G401 (cell line): ENCODE measurements at places on chromosomes 2 and 18. TPM values are rescaled to one million over a fixed set of nuclear protein-coding genes. Genes with fewer than 3 reads are reported as not detected.

GRCh38 chr2:38092196-38092902 is 16.4 kb upstream of the CYP1B1 start:
- no peak for DNase-seq

- no peak for DNase-seq
Measured at GRCh38 chr2:24471662-24472061, 19.4 kb upstream of the NCOA1 start.

- DNase-seq, result no peak
Measured at GRCh38 chr2:27860111-27860510, 30.1 kb downstream of the RBKS start.

- peak; percentile 93 for DNase-seq
Measured at GRCh38 chr2:233976690-233977294, 59.6 kb downstream of the TRPM8 start.

- no peak for DNase-seq
Measured at GRCh38 chr2:238811293-238811692, 36.6 kb upstream of the TWIST2 start.

DNA sequence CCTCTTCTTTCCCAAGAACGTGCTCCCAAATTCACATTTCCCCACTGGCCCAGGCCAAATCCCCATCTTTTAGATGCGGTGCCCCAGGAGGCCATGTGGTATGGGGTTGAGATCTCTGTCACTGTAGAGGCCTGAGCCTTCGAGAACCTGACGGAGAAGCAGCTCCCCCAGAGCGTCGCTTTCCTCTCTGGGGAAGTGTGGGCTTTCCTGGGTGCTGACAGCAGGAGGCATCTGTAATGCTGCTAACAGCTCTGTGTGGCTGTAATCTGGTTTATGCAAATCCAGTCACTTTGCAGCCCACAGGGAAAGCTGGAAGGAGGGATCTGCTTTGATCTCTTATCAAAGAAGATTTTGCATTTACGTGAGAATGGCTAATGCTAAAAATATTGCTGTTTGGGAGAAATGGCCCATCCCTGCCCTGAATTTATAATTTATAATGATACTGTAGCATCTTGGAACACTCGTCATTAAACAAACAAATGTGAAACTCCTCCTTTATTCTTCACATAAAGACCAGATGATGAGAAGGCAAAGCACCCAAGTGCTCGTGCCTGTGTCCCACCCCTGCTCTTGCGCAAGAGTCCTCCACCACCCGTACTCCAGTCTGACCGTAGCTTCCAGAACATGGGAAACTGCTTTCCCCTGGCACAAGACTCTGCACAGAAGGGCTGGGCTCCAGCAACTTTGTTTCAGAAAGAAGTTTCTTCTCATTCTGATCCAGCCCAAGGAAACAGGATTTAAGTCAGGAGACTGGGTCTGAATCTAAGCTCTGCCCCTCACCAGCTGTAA is 109.9 kb upstream of the EPC2 start:
- DNase-seq, result no peak

DNA sequence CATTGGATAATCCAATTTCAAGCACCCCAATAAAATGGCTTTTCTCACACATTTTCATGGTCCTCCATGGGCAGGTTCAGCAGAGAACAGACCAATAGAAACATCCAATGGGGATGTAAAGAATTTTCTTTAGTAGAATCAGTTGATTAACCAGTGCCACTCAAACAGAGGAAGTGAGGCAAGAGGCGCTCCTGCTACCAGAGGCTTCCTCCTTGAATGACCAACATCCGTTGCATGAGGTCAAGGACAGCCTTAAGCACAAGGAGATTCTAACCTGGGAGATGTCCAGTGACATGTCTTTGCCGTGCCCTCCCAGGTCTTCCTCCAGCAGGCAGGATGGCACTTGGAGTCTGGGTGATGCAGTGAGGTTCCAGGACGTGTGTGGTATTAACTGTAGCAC is 146.6 kb downstream of the PIEZO2 start:
- no peak for DNase-seq

DNA sequence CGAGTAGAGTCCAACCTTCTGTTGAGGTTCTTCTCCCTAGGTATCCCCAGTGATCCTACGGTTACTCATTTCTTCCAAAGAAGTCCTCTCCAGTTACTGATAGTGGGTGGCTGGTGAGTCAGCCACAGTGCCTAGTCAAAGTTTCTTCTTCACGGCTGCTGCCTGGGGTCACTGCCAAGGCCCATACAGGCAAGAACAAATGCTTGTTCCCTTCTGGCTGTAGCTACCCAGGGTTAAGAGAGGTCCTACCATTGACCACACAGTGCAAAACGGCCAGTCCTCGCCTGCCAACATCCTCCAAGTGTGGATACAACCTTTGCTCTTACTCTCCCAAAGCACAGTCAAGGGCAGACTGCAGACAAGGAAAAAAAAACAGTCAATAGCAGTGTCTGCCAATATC is 2.9 kb upstream of the PTPN4 start:
- DNase-seq, result peak; percentile 44

DNA sequence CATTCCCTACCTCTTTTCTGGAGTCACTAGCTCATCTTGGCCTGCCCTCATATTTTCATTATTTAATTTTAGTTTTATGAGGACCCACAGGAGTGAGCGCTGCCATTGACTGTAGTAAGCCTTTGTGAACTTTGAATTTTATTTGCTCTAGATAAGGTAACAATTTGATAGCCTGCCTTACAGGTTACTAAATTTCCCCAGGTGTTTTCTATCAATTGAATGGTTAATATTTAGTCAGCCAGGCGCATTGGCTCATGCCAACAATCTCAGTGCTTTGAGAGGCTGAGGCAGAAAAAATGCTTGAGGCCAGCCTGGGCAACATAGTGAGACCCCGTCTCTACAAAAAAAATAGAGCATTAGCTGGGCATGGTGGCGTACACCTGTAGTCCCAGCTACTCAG is 50.2 kb downstream of the DAW1 start:
- DNase-seq, result no peak

DNA sequence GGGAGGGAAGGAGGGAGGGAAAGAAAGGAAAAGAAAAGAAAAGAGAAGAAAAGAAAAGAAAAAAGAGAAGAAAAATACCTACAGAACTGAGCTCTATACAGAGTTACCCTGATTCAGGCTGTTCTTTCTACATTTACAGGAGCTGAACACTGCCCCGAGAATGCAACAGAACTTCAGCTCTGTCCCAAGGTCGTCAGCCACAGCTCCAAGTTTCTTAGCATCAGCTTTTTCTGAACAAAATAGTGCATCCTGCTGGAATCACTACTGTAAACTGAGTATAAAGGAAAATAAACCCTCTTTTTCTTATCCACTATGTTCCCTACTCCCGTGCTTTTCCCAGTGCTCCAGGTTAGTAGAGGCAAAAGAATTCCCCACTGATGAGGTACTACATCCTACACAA is 4.7 kb upstream of the PPP4R1 start:
- no peak for DNase-seq

GRCh38 chr2:148586522-148587128 is 57.9 kb upstream of the EPC2 start:
- DNase-seq, result no peak

DNA sequence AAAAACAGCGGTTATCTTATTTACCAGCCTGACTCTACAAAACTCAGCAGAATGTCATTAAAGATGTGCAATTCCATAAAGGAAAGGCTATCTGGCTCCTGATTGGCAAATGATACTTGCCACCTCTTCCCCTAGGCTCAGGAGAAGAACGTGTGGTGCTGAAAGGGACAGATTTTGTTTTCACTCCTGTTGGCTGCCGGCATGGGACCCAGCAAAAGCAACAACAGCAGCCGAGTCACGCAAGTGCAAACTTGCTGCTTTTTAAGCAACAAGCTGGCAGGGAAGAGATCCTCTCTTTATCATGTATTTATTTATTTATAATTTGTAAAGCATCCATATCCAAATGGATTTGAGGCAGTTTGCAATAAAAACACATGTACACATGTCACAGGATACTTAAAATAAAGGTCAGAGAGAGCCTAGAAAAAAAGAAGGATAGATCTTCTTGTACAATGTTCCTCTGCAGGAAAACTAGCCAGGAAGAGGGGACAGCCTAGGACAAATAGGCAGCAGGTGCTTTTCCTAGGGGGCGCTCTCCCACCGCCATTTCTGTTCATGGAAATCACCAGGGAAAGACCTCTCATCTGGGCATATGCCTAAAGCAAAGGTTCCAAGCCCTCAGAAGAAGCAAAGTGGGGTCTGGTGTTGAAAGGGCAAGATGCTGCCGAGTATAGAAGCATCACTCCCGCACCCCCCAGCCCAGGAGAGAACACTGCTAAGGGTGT is 799.3 kb downstream of the BCL11A start:
- DNase-seq, result no peak

DNA sequence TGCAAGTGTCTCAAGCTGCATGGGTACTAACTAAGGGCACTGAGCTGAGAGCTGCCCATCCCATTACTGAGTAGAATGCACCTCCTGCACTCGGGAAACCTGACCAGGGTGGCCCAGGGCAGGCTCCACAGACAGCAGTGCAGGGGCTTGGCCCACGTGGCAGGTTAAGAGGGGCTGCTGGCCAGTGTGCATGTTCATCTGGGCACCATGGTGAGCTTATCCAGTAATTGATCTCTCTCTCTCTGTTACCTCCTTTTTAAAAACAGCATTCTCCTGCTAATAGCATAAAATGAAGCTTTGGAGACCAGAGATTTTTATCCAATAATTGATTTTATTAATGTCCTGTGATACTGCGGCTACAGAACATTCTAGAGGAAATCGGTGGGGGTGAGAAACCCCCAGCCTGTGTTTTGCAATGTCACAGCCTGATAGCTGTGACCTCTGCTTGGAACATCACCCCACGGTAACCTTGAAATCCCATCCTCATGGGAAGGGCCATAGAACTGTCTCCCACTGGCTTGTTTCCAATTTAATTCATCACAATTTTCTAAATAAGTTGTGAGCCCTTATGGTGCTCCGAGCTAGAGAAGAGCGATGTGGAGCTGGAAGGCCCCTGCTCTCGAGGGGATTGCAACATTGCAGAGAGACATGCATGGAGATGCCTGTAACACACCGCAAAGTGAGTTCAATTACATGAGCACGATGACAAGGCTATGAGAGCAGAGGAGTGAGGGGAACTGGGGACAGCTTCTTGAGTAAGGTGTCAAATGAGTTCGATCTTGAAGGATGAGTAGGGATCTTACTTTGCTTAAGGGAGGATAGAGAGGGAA is 143.8 kb downstream of the GALNT14 start:
- no peak for DNase-seq

DNA sequence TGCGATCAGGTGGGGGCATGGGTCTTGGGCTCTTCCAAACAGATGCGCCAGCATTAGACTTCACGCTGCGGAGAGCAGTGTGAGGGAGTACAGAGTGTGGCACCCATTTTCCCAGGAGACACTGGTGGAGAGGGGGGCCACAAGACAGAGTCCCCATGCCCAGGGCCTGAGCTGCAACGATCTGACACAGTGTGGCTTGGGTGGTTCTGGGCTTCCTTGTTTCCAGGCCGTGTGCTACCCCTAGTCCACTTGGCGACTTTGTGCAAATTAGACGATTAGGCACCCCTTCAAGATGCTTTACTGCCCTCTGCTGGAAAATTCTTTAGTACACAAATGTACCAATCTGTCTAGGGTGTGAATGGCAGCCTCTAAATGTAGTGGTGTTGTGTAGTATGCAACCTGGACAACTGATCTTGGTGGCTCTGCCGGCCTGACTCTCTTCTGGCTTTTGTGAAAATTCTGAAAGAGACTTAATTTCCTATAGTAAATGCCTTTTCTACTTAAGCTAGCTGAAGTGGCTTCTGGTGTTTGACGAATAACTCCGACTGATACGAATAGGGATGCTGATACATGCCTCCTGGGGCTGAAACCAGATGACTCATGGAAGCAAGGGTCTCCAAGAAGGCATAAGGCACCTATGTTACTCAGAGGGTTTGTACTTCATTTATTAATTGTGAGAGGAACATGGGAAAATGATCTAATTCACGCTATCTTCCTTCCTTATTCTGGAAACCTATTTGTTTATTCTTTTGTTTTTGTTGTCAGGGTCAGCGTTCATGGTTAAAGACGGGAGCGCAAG is 92.3 kb upstream of the SMAD2 start:
- DNase-seq, result peak; percentile 65

- peak; percentile 16 for DNase-seq
Measured at GRCh38 chr18:53567929-53568574, 656.4 kb downstream of the MBD2 start.

GRCh38 chr2:231104115-231104713 is 20.6 kb downstream of the HTR2B start:
- DNase-seq, result peak; percentile 76

The CHAC2 gene
- total RNA-seq, result 12.6 and 15.7 TPM in 2 replicates

The OTOS gene
- total RNA-seq, result not detected in 2 replicates

The TFCP2L1 gene
- 0.03 TPM in 1 of 2 replicates, not detected in the other for total RNA-seq

The IMPA2 gene
- 51.4 and 55.8 TPM in 2 replicates for total RNA-seq

The ST6GAL2 gene
- not detected in 2 replicates for total RNA-seq

The HOXD13 gene
- 0.43 TPM in 1 of 2 replicates, not detected in the other for total RNA-seq

The GAD1 gene
- total RNA-seq, result 52.5 and 58.6 TPM in 2 replicates

The ARHGEF33 gene
- total RNA-seq, result not detected in 2 replicates

The NR4A2 gene
- total RNA-seq, result not detected in 2 replicates

The LGALSL gene
- 11.6 and 26.8 TPM in 2 replicates for total RNA-seq
